ENCODE measurements at places on chromosomes 7 and 10.

GRCh38 chr7:27603813-27604212 is 58.9 kb downstream of the HIBADH start:
- no peak for DNase-seq

DNA sequence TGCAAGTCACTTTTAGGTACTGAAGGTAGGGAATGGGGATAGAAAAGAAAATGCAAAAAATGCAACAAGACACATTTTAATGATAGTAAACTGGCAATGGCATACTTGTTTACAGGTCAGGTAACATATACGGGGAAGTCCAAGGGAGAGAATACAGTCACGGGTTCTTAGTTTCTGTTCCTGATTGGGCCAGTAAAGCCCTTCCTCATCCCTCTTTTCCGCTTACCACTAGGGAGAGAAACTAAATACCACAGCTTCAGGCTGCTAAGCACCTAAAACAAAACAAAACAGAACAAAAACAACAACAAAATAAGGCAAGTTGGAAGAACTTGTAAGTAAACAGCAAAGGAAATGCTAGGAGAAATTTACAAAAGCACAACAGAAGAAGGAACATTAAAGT is 65.2 kb upstream of the OGDHL start:
- no peak for DNase-seq

- no peak for DNase-seq
Measured at GRCh38 chr7:17209101-17209500, 89.4 kb upstream of the AHR start.

GRCh38 chr7:75854233-75854632 is 24.6 kb upstream of the RHBDD2 start:
- DNase-seq, result no peak

DNA sequence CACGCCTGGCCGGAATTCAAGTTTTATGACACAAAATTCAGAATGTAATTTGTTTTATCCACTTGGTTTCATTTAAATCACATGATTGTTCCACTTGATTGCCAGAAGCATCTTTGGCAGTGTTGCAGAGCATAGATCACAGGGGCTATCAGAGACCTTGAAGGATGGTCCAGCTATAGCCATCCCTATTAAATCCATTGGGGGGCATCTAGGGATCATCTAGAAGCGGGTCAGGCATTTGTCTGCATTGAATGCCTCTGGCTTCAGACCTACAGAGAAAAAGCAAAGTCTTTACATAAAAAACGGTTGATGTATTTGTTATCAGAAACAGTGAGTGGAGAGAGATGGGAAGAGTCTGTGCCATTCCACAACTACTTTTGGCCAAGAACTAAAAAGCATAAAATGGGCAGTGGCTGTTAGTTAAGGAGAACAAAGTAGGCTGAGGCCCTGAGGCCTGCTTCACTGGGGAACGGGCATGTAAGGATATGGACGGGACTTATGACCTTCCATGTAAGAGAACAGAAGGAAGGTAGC is 146.3 kb downstream of the NXPH1 start:
- no peak for DNase-seq

GRCh38 chr7:69787736-69788431 is 189.6 kb downstream of the AUTS2 start:
- DNase-seq, result no peak

- DNase-seq, result no peak
Measured at GRCh38 chr10:100174699-100175677, 10.8 kb downstream of the ERLIN1 start.

- DNase-seq, result no peak
Measured at GRCh38 chr10:128926711-128927110, 540.3 kb upstream of the MGMT start.

DNA sequence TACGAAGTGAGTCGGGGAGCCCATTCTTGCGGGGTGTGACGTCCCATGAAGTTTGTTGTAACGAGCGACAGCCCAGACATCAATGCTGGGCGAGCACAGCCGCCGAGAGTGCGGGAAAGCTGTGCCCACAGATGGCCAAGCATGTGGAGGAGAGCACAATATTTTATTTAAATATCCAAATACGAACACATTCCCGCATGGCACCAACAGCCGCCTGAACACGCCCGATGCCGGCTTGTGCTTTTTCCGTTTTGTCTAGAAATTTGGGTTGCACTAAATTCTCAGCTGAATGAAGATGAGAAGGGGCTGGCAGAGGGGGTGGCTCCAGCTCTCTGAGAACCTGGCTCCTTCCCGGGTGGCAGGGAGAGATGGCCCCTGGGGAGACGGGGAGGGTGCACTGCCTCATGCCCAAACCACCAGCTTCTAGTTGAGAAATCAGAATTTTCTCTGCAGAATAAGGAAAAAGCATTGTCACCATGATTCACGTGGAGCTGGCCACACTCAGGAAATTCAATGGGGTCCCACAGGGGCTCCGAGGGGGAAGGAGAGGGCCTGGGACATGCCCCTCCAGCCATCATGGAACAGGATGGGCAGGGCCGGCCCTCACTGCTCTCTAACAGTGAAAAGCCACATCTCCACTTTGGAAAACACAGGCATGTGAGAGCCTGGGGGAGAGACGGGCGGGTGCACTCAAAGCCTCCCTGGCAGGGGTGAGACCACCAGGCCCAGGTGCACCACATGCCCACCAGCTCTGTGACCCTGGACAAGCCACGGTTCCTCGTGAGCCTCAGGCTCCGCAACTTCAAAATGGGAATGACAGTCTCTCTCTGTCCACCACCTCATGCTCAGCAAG is 48.3 kb downstream of the EBF3 start:
- no peak for DNase-seq

- DNase-seq, result no peak
Measured at GRCh38 chr10:14573666-14574261, 200.9 kb downstream of the FAM107B start.

- DNase-seq, result no peak
Measured at GRCh38 chr7:95886501-95887090, 114.2 kb downstream of the DYNC1I1 start.

- DNase-seq, result no peak
Measured at GRCh38 chr10:69574571-69574978, 1.4 kb upstream of the NEUROG3 start.

DNA sequence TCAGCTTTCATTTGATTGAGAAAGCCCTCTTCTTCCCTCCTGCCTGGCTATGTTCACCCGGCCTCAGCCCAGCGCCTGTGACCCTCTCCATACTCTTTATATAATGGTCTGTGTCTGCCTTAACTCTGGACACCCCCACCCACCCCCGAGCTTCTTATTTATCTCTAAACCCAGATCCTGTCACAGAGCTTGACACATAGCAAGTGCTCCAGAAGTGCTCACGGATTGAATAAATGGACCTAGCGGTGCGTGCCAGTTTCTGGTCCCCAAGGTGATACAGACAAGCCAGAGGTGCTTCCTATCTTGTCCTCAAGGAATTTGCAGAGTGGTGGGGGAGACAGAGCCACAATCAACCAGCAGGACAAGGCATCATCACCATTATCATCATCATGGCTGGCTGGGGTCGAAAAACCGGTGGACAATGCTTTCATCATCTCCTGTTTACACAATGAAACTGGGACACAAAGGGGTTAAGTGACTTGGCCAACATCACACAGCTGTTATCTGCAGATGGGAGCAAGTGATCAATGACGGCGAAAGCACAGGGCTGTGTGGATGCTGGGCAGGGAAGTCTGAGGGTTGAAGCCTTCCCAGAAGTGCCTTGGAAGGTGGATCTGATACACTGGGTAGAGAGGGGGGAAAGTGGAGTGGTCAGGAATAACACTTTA is 2.2 kb upstream of the LOXL4 start:
- DNase-seq, result no peak

DNA sequence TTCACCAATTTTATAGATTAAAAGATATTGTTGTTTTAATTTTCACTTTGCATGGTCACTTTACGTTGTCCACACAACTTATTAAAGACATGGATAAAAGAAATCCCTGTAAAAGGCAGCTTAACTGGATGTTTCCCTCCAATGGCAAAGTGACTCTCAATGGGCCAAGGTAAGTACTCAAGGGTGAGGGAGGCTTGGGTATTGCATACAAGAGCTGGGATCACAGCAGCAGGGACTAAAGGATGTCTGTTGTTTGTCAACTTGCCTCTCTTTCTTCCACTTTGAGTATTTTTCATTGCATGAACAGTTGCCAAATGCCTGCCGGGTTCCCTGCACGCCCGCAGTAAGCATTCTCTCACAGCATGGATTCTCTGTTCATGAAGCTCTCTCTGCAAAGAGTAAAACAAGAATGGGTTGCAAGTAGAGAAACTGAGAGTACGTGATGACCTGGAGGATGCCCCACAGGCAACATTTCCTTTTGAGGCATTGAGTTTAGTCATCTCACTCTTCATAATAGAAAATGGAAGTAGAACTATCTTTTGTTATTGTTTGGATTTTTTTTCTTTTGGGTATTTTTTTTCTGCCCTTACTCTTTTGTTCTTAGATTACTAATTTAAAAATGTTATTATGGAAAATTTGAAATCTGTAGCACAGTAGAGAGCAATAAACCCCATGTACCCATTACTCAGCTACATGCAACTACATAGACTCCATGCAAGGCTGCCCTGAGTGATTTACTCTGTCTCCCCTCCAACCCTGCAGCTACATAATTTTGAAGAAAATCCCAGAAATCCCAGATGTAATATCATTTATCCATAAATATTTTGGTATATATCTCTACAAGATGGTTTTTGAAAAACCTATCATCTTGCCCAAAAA is 26.3 kb downstream of the GPR141 start:
- no peak for DNase-seq

DNA sequence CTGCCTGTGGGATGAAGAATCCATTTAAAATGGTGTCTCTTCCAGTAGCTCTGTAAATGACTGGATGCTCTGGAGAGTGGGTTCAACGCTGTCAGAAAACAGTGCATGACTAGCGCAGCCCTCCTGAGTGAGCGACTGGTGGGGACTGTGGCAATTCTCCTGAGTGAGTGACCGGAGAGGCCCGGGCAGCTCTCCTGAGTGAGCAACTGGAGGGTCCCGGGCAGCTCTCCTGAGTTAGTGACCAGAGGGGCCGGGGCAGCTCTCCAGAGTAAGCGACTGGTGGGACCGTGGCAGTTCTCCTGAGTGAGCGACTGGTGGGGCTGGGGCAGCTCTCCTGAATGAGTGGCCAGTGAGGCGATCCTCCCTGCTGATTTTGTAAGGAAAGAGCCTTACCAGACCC is 85.5 kb downstream of the WDR37 start:
- DNase-seq, result no peak

- DNase-seq, result no peak
Measured at GRCh38 chr7:130476297-130477150, 15.4 kb upstream of the MEST start.

- no peak for DNase-seq
Measured at GRCh38 chr10:109173937-109174336, 749.4 kb downstream of the XPNPEP1 start.

All from stimulated activated CD8-positive, alpha-beta memory T cell treated with anti-CD3 and anti-CD28 coated beads, Interleukin-7, amount 100 ng/mL, for 24 hours (primary cell).